ENCODE measurements at places on chromosomes 6 and 20. TPM values are rescaled to one million over a fixed set of nuclear protein-coding genes. Genes with fewer than 3 reads are reported as not detected.

Gene WFDC10B
- not detected for total RNA-seq

Gene C6orf15
- total RNA-seq: 4.6 TPM

Gene SIRPB1
- total RNA-seq: not detected

Gene PSORS1C1
- 8.8 TPM for total RNA-seq

Gene THBS2
- total RNA-seq: 260 TPM

Gene SYNE1
- total RNA-seq: 64.0 TPM

Gene LAMA2
- total RNA-seq: 1.7 TPM

Gene DUSP15
- total RNA-seq: 1.2 TPM

Gene NKX2-4
- not detected for total RNA-seq

Gene ZSWIM1
- total RNA-seq: 9.6 TPM

Gene SPACA1
- total RNA-seq: not detected

Gene RNF8
- total RNA-seq: 22.4 TPM

Gene AKAP12
- total RNA-seq: 115 TPM

Gene TUBB2B
- 144 TPM for total RNA-seq

Gene MLN
- not detected for total RNA-seq

Gene CASP8AP2
- 12.6 TPM for total RNA-seq

Gene FLRT3
- total RNA-seq: 6.9 TPM

Gene SCGN
- not detected for total RNA-seq

Gene WFDC2
- 2.4 TPM for total RNA-seq

Gene SLC17A3
- not detected for total RNA-seq

Gene LY6G6F
- not detected for total RNA-seq

Gene BHLHE23
- not detected for total RNA-seq

Gene CHRNA4
- total RNA-seq: 0.82 TPM

Gene SCUBE3
- total RNA-seq: 8.5 TPM

Gene KCNG1
- total RNA-seq: 45.9 TPM

Gene RAB44
- total RNA-seq: 0.14 TPM

Gene BPIFB4
- total RNA-seq: not detected

Gene ESR1
- total RNA-seq: 0.05 TPM

Gene GPX5
- 4.3 TPM for total RNA-seq

Gene SNAI1
- total RNA-seq: 9.1 TPM

Gene GNRH2
- 1.4 TPM for total RNA-seq

Gene GSTA2
- not detected for total RNA-seq

Gene OPN5
- not detected for total RNA-seq

Gene MTFR2
- total RNA-seq: 1.3 TPM

Data from astrocyte (in vitro differentiated cells and primary cell).